ENCODE measurements at places on chromosomes 1 and 21.
A peak's percentile ranks its signal among the peaks of the same experiment; 100 is the strongest.

DNA sequence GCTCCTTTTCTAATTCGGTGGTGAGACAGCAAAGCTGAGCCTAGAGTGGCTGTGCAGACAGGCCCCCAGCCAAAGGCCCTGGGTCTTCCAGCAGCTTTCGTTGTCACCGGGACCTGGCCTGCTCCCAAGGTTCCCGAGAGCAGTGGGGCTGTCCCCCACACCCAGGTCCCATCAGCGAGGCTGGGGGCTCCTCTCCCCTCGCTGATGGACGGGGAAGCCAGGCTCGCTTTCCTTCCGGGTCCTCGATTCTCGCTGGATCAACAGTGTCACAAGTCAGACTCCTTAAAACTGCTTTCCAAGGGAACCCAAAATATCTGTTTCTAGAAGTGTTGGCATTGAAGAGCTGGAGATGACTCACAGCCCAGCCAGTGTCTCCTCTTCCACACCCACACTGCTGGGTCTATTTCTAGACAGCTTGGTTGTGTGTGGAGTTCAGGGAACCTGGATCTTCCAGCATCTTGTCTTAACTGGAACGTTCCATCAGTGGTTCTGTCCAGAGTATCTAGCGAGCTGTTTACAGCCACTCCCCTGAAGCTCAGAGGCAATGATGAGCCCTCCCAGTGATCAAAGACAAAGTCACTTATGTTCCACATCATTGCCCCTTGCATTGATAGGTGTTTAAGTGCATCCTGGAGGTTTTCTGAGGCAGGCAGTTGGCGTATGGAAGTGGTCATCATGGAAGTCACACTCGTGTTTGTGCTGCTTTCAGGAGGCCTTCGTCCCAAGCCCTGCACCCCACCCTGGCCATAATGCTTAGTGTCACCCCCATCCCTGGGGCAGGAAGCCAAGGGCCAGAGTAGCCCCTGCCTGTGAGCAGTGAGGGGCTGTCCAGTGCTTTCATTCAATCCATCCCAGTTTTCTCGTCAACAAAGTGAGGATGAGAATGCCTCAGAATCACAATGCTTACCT, 35.2 kb downstream of the RRP1 start:
- DNase-seq = peak; percentile 54

GRCh38 chr1:22889213-22889827, 83.3 kb downstream of the LACTBL1 start:
- DNase-seq = peak; percentile 51

GRCh38 chr1:19612530-19612929, 31.6 kb upstream of the NBL1 start:
- DNase-seq = no peak

DNA sequence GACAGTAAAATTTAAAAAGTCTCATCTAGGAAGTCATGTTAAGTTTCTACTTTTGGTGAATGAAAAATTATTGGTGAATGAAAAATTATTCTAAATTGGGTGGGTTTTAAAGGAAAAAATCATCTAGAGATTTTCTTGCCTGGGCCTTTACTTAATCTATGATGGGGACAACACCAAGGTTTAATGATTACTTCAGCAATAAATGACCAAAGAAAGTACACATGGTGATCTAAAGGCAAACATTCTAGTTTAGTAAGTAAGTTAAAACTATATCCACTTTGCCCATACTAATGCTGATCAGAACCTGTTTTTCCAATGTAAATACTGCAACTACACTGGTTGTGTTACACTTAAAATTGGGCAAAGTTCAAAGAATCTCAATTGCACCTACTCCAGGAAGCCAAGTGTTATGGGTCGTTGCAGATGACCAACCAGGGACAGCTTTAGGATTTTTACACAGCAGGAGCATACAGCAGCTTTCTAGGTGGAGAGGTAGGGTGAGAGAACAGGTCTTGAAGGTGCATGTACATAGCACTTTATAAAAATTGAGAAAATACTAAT, 14.6 kb upstream of the RPL5 start:
- DNase-seq = no peak

DNA sequence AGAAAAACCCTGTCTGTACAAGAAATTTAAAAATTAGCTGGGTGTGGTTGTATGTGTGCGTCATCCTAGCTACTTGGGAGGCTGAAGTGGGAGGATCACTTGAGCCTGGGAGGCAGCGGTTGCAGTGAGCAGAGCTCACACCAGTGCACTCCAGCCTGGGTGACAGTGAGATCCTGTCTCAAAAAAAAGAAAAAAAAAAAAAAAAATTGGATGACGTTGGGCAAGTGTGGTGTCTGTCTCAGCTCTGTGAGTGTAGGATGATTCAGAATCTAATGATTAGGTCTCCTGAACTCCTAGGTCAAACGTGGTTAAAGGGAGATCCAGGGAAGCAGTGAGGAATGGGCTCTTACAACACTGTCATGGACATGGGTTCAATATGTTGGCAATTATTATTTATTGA, 435.9 kb downstream of the KIF26B start:
- no peak for DNase-seq
